Thoracic aorta (tissue), 2 donors: ENCODE measurements at places on chromosomes 4 and X.

DNA sequence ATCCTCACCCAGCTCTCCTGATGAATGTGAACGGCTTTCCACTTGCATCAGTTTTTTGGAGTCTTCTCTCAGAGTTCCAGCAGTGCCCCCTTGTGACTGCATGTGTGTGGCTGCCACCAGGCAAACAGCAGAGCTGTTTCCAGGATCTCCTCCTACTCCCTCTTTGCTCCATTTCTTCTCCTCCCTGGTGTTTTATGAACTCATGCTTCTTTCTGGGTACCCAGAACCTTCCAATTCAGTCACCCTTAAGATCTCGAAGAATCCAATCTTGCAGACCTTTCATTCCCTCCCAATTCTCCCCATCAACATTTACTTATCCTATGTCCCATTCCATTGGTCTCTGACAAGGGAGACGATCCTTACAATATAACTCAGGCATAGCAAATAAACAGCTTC is 6.8 kb upstream of the TCEANC start:
- no peak for DNase-seq

DNA sequence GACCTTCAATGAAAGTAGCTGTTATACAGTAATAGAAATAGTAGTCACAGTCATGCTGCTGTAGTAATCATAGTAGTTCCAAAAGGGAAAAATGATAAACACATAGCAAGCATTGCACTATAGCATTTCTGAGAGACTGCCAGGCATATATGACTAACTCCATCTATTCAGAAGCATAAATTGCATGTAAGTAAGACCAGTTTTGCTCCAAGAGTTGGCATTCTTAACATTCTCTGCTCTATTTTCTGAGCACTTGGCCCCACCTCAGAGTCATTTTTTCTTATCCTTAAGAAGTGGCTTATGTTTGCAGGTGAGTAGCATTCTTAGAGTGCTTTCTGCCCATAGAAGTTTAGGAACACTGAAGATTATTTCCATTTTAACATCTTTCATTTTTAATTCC is 490.3 kb upstream of the TECRL start:
- DNase-seq: no peak

GRCh38 chr4:3819210-3819919 is 53.2 kb downstream of the ADRA2C start:
- no peak for DNase-seq

DNA sequence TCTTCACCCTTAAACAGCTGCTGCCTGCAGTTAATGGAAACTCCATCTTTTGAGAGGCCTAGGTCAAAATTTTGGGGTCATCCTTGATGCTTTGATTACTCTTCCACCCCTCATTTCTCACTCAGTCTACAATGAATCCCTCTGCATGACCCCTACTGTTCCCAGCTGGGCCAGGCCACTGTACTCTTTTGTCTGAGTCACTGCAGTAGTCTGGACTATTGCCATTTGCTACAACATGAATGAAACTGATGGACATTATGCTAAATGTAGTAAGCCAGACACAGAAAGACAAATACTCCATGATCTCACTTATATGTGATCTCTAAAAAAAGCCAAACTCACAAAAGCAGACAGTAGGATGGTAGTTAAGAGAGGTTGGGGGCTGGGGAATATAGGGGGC is 28.3 kb downstream of the STK32B start:
- DNase-seq: no peak

DNA sequence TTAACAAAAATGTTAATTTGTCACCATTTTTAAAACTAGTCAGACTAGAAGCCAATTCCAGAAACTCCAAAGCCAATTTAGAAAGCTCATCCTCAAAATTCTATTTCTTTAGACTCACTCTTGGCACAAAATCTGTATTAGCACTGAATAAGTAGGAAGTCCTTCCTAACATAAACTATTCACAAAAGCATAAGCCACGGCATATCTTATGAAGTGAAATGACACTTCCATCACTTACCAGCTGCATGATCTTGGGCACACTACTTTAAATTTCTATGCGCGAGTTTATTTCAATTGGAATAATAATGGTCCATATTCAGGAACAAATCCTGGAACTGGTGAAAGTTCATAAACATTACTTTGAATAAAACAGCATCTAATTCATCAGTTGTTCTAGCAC is 1544.0 kb downstream of the TECRL start:
- DNase-seq: no peak

- DNase-seq: no peak
These were observed 61.6 kb upstream of the BTC start for GRCh38 chr4:74855879-74856278.

- DNase-seq: no peak
These were observed 4.5 kb downstream of the FAM47E start for GRCh38 chr4:76256032-76256431.

DNA sequence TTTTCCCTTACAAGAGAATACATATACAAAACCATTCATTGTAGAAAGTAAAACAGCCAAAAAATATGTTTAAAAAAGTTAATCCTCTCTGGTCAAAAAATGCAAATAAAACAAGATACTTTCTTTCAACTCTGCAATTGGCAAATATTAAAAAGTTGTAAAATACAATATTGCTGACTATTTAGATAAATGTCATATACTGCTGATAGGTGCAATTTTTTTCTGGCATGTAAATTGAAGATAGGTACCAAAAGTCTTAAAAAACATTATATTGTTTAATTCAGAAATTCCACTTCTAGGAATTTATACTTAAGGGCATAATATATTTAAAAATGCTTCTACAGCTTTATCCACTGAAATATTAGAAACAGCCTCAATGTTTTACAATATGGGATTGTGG is 66.4 kb upstream of the TLL1 start:
- DNase-seq: no peak

- no peak for DNase-seq
These were observed 64.5 kb upstream of the STS start for GRCh38 chrX:7083021-7083420.
